Left ventricle myocardium inferior (tissue), 1 donor: ENCODE measurements at places on chromosomes 3 and 15.

- DNase-seq: peak; percentile 69
These were observed 406 bp upstream of the GABRB3 start for GRCh38 chr15:26773067-26773877.

DNA sequence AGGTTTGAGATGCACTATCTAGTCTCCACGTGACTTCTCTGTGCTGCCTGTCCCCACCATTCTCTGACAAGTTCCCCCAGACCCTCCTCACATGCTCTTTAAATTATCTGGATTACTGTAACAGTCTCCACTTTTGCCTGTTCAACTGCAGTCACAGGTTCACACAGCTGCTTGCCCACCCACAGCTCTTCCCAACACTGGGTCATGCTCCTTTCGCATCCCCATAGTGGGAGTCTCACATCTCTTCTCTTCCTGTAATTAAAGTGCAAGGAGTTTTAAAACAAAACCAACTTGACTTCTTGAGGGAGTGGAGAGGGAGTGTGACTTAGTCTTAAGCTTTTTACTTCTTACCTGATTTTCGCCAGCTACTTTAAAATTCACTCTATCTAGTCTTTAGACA lies 178.8 kb downstream of the PLCL2 start:
- no peak for DNase-seq

GRCh38 chr3:160003520-160004128 lies 15.0 kb downstream of the IL12A start:
- DNase-seq: peak; percentile 58

DNA sequence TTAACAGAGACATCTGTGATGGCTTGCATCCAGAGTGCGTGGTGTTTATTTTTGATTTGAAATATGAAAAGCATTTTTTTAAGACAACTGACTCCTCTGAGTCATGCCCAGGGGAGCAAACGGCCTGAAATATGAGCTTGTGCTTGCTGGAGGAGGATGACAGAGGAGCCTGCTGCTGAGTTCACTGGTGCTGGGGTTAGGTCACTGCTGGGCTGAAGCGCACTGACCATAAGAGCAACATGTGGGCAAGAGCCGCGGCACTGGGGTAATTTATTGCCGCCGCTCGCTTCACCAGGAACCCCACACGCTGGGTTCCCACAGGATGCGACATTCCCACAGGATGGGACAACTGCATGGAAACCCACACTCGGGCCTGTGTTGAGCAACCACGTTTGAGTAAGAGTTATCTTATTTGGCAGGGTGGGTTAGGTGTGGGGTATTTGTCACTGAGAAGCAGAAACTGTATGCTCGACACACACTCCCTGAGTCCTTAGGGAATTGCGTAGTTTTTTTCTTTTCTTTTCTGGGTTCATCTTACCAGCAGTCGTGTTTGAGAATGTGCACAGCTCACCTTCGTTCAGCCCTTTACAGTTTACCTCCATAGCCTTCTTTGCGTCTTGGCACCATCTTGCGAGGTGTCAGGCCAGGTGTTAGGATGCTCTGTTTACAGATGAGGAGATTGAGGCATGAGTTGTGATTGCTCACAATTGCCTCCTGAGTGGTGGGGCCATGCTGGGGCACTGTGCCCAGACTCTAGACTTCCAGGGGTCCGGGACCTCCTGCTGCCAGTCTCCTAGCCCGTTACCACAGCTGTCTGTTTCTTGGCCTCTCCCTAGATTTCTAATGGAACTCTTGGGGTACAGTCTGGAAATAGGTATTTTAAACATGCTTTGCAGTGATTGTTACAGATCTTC lies 60.4 kb downstream of the SMAD3 start:
- peak; percentile 79 for DNase-seq

- DNase-seq: no peak
These were observed 11.8 kb upstream of the UCN2 start for GRCh38 chr3:48575366-48575765.

- DNase-seq: no peak
These were observed 31.1 kb downstream of the AGTR1 start for GRCh38 chr3:148728753-148729152.

- DNase-seq: no peak
These were observed 7.6 kb upstream of the PLA2G4F start for GRCh38 chr15:42163947-42164550.

DNA sequence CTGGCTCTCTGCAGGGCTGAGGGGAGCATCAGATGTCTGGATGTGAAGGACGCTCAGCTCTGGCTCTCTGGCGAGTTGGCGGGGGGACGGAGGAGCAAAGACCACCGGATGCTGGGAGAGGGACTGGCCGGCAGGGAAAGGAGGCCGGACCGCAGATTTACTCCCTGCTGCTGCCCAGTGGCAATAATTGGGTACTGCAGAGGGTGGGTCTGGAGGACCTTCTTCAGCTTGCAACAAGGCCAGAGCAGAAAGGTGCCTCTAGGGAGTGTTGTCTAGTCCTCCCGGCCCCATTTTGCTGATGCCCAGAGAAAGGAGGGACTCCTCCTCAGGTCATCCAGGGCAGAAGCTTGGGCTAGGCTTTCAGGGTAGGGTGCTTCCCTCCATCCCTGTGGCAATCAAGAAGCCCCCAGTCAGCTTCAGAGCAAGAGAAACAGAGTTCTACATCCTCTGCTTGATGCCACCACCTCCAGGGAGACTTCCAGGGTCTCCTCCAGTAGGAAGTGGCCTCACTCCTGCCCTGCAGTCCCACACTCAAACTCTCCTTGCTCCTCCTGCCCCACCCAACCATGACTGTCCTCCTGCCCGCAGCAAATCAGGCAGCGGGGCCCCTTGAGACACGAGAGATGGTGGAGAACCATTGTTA lies 20.3 kb upstream of the CSPG4 start:
- peak; percentile 71 for DNase-seq

GRCh38 chr3:59839283-59839682 lies 789.5 kb upstream of the CFAP20DC start:
- DNase-seq: no peak

- no peak for DNase-seq
These were observed 48.9 kb upstream of the FMN1 start for GRCh38 chr15:33243393-33243792.

DNA sequence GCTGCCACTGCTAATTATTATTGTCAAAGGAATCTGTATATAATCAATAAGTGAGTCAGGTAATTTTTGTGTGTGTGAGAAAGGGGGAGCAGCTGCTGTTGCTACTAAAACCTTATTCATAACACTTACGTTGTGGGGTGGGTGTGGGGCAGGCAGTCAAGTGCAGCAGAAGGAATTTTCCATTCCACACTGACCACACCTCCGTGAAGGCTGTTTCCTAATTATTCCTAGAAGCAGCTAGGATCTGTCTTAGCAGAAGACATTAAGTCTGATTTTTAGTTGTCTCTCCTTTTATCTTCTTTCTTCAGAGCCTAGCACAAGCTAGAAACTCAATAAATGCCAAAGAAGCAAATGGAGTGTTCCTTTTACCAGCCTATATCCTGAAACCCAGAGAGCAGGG lies 4.0 kb upstream of the U2SURP start:
- DNase-seq: no peak

DNA sequence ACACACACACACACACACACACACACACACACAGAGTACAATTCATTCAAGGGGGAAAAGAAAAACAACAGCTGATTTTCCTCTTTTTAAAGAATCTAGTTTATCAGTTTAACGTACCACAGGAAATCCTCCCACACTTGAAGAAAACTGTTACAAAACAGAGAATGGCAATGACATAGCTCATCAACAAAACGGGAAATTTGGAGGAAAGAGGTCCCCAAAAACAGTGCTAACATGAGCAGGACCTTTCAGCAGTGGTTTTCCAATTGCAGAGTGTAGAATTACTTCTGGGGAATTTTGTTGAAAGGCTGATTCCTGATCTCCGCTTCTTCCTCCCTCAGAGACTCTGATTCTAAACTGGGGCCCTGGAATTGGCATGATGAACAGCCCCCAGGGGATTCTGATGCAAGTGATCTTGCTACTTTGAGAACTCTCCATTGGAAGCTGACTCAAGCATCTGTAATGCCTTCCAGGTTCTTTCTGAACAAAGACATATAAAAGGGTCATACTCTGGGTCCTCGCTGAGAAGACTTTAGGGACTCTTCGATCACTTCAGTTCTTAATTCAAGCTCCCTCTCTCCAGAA lies 442.6 kb upstream of the PROK2 start:
- no peak for DNase-seq

DNA sequence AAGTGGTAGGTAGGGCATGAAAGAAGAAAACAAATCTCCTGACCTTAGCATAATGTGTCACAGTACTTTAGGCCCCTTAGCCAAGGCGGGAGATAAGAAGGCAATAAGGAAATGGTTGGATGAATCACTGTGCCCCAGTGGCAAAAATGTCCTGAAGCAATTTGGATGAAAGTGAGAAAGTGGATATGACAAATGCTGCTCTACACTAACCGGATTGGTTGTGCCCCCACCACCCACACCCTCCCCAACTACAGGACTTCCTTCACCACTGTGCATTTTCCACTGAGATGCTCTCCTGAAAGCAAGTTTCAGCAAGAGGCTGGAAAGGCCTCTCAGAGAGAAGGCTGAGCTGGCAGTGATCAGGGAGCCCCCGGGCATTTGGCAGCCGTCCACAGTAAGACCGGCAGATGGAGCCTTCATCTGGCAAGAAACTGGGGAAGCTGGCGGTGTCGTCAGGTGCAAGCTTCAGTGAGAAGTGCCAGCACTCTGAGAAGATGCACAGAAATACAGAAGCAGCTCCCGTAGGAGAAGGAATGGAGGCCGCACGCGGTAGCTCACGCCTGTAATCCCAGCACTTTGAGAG lies 63.8 kb downstream of the ATP1B3 start:
- no peak for DNase-seq

- DNase-seq: peak; percentile 59
These were observed 32.4 kb upstream of the ALDH1L1 start for GRCh38 chr3:126212620-126213378.

DNA sequence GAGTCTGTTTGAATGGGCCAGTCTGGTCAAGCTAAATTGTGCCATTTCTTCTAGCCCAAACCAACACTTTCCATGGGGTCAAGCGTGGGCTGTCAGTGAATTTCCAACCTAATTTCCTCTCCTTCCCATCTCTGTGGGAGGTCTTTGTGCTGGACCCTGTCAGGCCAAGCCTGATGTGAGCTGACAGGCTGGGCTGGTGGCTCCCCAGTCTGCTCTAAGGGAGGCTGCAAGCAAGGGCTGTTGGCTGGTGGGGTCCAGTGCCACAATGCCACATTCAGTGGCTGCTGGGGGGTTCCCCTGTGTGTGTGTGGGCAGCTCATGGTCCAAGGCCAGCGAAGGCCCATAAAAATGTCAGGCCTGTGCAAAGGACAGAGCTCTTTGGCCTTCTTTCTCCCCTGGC lies 216.1 kb downstream of the OPA1 start:
- DNase-seq: no peak

DNA sequence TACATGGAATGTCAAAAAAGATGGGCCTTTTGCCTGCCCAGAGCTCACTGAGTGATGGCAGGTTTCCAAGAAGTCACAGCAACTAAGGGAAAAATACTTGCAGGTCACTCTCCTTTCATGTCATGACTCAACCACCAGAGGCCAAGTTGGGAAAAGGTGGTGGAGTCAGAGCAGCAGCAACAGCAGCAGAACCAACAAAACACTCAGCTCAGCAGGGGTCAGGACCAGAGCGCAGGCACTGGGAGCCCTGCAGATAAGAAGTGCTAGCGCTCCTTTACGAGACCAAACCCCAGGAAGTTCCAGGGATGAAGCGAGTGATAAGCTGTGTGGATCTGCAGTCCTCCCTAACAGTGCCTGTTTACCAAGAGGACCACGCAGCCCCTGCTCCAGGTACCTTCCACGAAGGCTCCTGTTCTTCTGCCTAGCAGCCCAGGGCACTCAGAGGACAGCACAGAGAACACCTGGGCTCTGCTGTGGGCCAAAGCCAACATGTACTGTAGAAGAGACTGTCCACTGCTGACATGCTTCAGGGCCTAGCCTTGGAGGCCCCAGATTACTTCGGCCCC lies 26.0 kb downstream of the POC1A start:
- no peak for DNase-seq

GRCh38 chr3:156664831-156665178 lies 9.6 kb upstream of the TIPARP start:
- DNase-seq: no peak

DNA sequence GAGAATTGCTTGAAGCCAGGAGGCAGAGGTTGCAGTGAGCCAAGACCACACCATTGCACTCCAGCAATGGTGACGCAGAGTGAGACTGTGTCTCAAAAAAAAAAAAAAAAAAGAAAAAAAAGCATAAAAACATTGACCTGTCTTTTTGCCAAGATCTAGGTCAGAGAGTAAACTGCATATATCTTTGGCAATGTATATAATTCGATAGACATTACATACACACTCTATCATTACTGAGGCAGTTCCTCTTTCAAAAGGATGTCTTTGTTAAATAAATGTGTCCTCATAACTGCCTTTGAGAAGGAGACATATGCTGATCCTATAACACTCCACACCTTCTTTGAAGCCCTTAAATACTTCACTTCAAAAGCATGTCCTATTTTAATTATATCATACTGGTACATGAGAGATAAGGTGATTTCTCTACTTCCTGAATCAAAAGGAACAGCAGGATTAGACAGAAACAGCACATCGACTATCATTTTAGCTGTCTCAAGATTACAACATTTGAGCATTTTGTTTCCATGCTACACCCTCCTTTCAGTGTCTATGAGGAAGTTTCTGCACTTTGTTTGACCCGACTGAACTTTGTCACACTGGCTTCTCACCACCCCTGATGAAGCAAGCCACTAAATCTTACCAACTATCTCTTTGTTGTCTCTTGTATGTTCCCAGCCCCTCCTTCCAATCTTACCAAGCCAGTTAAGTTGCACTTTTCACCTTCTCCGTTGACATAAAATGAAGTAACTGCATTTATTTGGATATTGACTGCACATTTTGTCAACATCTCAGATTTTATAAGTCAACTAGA lies 335.8 kb downstream of the MECOM start:
- no peak for DNase-seq

GRCh38 chr15:89071471-89071870 lies 16.8 kb upstream of the ABHD2 start:
- no peak for DNase-seq

DNA sequence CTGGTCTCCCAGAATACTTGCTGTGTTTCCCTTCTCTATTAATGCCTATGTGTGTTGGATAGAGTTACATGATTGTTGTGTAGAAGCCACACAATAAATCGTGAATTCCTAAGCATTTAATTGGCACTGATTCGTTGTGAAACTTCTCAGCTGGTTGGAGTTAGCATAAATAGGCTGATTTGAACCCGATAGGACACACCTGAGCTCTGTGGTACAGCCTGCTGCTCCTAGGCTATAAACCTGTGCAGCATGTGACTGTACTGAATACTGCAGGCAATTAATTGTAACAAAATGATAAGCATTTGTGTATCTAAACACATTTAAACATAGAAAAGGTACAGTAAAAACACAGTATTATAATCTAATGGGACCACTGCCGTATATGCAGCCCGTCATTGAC lies 4.9 kb downstream of the ACAD11 start:
- no peak for DNase-seq

DNA sequence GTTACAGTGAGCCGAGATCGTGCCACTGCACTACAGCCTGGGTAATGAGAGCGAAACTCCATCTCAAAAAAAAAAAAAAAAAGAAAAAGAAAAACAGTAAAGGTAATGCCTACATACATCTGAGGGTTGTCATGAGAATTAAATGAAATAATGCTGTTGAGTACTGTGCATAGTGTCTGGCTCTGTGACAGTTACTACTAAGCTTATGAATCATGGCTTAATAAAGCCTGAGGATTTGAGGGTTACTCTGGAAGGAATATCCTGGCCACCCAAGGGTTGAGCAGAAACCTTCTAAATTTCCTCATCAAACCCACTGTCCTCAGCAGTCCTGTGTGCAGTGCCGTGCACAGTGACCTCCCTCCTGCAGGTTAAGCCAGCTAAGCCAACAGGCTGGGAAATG lies 26.8 kb upstream of the ELP6 start:
- no peak for DNase-seq

GRCh38 chr3:125357032-125357658 lies 18.0 kb downstream of the ZNF148 start:
- DNase-seq: peak; percentile 55

- no peak for DNase-seq
These were observed 97.4 kb downstream of the DTWD1 start for GRCh38 chr15:49718234-49718633.
